ENCODE measurements at places on chromosomes 16 and 17.
A peak's percentile ranks its signal among the peaks of the same experiment; 100 is the strongest.

- DNase-seq, result no peak
These were observed 14.1 kb downstream of the MIEN1 start for GRCh38 chr17:39716073-39716818.

DNA sequence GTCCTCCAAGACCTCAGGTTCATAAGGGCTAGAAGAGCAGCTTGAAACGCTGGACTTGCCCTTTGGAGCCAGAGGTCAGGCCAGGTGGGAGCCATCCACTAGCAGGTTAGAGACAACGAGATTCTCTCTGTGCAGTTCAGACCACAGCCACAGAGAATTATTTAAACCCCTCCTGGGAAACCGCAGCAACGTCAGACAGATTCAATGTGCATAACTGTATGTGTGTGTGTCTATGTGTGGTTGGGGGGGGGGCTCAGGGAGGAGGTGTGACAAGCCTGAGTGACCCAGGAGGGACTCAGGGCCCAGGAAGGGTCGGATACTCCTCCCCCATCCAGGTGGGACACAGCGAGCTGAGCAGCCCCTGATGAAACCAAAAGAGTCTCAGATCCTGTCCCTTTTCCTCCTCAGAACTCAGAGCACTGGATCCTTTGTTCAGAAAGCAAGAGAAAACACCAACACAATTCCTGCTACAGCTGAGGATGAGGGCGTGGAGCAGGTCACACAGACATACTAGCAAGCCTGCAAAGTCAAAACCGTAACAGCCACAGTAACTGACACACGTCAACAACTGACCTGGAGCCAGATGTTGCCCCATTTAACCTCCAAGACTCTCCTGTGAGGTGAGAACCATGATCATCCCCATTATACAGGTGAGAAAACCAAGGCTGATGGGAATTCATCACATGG, 66.8 kb downstream of the XYLT1 start:
- DNase-seq, result no peak

DNA sequence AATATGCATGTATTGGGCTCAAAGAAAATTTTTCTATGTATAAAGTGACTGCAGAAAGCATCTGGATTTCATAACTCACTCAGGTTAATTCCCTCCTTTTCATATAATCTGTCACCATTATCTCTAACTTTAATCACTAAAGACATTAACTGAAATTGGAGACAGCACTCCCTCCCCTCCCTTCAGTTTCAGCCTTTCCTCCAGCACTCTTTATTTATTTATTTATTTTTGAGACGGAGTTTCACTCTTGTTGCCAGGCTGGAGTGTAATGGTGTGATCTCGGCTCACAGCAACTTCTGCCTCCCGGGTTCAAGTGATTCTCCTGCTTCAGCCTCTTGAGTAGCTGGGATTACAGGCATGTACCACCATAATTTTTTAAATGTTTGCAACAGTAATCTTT, 43.1 kb downstream of the CDH8 start:
- no peak for DNase-seq

DNA sequence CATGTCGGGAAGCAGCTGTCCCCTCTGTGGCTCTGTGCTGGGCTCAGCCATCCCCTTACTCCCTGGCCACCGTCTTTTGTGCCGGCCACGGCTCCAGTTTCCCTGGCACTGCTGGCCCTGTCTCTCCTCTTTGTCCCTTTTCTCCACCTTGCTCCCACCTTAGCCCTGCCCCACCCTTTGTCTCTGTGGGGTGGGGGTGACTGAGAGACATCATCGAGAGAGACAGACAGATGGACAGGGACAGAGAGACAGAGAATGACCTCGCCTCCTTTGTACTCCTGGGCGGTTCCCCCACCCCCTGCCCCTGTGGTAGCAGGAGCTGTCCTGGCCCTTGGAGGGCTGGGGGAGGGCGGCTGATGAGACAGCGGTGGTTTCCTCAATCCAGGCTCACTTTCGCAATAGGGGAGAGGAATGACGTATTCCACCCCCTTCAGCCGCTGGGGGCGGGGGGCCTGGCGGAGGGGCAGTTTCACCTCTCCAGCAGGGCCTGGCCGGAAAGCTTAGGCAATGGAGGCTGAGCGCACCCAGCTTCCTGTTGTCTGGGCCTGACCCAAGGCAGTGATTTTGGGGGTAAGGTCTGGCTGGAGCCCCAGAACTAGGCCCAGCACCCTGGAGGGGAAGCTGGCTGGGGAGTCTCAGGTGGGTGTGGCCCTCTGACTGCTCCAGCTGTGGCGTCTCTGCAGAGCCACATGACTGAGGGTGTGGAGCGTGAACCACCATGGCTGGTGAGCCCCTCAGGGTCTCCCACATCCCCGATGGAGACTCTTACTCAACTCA, 7.3 kb downstream of the FMNL1 start:
- peak; percentile 83 for DNase-seq

- DNase-seq, result no peak
These were observed 33.4 kb upstream of the ACSF3 start for GRCh38 chr16:89060207-89060794.

DNA sequence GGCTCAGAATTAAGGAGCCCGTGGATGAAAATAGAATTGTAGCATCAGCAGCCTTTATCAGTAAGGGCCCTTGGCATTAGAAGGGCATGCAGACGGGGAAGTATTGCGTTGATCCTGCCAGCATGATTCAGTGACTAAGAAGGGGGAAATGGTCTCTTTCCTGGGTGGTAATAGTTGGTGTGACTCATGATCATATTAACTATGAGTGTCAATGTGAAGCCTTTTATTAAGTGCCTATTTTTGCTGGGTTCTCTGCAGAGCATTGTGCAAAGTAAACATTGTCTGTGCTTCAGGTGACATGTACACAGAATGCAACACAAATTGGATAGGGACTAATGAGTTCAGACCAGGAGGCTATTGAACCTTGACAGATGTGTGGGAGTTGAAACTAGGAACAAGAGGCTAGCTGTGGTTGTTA, 24.5 kb downstream of the RCVRN start:
- DNase-seq, result no peak

GRCh38 chr16:22898874-22899348, 84.9 kb downstream of the HS3ST2 start:
- DNase-seq, result no peak

GRCh38 chr16:85928401-85928820, 29.4 kb downstream of the IRF8 start:
- DNase-seq, result no peak

DNA sequence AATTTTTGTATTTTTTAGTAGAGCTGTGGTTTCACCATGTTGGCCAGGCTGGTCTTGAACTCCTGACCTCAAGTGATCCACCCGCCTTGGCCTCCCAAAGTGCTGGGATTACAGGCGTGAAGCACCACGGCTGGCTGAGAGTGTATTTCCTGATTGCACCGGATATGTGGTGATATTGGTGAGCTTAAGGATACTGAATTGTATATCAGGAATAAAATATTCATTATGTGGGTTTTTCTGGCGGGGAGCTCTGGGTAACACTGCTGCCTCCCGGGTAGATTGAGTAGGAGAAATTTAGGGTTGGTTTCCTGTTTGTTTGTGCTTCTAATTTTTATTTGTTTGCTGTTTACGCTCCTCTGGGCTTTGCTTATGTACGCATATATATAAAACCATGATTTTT, 7.7 kb upstream of the TMEM98 start:
- DNase-seq, result no peak

- DNase-seq, result no peak
These were observed 12.0 kb upstream of the IGFBP4 start for GRCh38 chr17:40431231-40431602.

DNA sequence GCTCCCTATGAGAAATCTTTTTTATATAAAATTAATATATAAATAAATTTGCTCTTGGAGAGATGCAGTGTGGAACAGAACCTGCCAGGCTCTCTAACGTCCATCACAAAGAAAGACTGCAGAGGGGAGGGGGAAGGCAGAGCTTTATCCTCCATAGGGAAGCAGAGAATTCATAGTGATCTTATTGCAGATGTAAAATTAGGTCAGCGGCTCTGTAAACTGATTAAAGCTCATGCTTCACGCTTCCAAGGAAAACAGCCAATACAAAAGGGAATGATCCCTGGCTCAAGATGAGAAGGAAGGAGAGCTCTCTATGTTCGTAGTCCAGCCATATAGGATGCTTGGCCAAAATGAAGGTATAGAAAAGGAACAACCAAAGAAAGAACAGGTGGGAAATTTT, 532.3 kb upstream of the PSMD7 start:
- DNase-seq, result no peak

GRCh38 chr17:79892457-79893241, 53.4 kb upstream of the CBX4 start:
- no peak for DNase-seq

DNA sequence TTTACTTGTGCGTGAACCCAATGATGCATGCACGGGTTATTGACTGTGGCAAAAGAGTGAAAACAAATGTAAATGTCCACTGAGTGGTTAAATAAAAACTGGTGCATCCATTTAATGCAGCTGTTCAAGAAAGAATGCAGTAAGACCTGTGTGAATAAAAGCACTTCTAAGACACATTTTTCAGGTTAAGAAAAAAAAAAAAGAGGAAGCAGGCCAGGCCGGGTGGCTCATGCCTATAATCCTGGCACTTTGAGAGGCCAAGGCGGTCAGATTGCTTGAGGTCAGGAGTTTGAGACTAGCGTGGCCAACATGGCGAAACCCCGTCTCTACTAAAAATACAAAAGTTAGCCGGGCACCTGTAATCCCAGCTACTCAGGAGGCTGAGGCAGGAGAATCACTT, 11.8 kb downstream of the CNGB1 start:
- DNase-seq, result no peak

GRCh38 chr17:77315010-77315409, 174.2 kb downstream of the SEC14L1 start:
- DNase-seq, result no peak

- no peak for DNase-seq
These were observed 170.3 kb downstream of the CHD9 start for GRCh38 chr16:53224951-53225533.

DNA sequence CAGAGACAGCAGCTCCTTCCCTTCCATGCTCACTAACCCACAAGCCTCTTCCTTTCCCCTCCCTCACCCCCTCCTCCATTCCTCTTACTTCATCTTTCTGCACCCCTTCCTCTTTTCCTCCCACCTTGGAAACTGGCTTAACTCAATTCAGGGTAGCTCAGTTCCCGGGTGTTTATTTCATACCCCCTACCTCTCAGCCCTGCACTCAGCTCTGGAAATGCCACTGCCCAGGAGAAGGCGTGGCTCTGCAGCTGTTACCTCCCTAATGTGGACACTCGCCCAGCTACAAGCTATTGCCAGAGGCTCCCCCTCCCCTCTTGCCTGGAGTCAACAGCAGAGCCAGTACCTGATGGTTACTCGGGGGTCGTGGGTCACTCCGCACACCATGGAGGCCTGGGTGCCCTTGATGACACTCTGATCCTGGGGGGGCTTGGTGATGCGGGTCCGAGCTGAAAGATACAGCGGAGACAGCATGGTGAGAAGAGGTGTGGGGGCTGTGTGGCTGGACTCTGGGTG, 118.4 kb upstream of the CDC42EP4 start:
- DNase-seq, result no peak

- DNase-seq, result no peak
These were observed 6.3 kb downstream of the TPPP3 start for GRCh38 chr16:67386861-67387455.

DNA sequence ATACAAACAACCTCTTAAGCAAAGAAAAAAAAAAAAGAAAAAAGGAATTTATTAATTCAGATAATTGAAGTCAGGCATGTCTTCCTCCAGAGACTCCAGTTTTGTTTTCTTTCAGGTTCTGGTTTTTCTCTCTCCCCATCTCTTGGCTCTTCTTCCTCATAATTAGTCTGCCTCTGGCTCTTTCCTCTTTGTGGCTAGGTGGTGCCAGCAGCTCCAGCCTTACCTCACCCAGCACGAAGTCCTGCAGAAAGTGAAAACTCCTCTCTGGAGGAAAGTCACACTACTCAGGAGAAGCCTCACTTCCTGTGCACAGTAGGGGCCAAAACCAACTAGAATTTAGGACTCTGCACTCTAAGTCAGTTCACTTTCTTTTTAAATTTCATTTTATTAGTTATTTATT, 10.3 kb upstream of the NFAT5 start:
- no peak for DNase-seq

DNA sequence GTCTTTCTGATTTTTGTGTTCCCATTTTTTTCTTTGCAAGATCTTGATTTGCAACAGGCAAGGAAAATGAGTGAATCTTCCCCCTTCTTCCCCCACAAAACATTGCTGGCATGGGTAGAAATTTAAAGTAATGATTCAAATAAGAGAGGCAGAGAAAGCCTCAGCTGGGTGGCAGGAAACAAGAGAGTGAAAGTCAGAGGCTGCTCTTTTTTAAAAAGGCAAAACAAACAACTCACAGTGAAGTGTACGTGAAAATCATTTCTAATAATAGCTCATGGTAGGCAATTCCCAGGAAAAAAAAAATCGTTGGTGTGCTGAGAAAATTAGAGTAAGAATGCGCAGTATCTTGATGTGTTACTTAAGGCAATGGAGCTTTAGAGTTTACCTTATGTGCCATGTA, 229.5 kb downstream of the FTO start:
- DNase-seq, result no peak

DNA sequence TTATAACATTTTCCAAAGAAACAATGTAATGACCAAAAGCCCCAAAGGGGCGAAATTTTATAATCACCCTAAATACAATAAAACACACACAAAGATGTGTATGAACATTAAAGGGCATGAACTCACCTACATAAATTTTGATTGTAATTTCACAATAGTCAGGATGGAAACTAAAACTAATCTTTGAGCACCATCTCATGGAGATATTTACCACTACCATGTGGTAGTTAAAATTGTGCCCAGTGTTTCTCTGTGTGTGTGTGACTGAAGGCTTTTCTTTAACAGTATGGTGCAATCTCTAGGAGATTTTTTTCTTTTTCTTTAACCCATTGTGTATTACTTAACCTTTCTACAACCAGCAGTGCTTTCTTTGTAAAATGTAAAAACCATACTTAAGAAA, 19.7 kb upstream of the MEIOC start:
- no peak for DNase-seq

DNA sequence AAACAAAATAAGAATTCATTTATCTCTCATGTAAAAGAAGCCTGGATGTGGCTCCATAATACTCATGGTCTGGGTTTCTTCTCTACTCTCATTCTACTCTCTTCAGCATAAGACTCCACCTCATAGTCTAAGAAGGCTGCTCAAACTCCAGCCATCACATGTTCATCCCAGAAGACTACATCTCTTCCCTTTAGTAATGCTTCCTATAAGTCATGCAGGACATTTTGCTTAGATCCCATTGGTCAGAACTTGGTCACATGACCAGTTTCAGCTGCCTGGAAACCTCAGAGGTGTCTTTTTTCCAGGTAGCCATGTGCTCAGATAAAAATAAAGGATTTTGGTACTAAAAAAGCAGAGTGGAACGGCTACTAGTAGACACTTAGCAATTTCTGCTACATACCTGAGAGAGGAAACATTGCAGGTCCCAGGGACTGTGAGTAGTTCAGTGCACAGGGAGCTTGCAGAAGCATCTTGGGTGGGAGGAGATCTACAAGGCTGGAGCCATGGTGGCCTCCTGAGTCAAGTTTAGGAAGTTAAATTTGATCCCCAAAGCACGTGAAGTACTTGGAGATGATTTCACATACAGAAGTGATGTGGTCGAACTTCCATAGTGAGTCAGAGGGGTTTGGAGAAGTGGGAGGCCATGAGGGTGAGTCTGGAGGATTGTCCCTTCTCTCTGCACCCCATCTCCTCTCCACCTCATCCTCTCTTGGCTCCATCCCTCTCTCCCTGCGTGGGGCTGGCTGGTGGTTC, 110.2 kb downstream of the CCDC182 start:
- no peak for DNase-seq

All from activated T-helper 9 cell treated with anti-CD3 and anti-CD28 coated beads, Interleukin-2, amount 50 U/mL, for 16 hours (primary cell).